Coronary artery (tissue), 2 donors: ENCODE measurements at places on chromosomes 6 and 20.

DNA sequence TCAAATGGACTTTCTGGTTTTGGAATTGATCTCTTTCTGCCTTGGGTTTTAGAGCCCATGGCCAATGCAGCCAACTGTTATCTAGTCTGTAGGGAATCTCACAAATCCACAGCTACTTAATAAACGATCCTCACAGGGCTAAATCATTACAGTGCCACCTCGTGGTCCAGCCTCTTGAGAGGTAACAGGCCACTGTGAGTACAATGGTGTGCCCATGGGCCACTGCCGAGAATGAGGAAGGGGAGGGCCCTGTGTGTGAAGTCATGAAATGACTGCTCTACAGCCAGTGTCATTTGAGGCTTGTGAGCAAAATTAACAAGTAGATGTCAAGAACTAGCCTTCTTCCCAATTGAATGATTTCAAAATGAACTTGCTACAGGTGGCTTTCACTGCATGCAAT is 54.3 kb upstream of the GMPR start:
- DNase-seq: no peak

DNA sequence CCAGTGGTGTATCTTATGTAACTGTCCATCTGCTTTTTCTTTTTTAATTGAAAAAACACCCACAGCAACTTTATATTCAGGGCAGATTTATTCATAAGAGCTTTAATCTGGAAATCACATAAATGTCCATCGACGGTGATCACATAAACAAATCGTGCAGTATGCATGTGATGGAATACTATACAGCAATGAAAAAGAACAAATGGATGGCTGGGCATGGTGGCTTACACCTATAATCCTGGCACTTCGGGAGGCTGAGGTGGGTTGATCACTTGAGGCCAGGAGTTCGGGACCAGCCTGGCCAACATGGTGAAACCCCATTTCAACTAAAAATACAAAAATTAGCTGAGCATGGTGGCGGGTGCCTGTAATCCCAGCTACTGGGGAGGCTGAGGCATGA is 39.1 kb downstream of the VSTM2L start:
- DNase-seq: no peak

- no peak for DNase-seq
These were observed 8.3 kb upstream of the CDH26 start for GRCh38 chr20:59949911-59950310.

DNA sequence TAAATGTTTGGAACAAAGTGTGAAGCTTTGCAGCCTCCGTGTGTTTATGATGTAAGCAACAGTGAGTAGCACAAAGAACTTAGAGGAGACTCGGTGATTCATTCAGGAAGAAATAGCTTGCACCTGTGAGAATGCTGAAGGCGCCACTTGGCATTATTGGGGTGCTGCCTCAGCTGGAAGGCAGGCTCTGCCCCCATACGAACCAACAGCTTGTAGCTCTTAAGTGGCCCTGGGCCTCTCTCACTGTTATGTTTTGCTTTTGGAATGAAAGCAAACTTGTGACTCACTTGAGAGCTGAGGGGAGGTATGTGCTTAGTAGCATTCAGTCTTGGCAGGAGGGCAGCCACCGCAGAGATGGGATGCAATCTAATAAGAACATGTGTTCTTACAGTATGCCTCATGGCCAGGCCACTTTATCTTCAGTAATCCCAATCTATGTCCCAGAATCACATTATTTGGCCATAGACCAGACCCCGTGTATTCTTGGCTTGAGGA is 310.7 kb downstream of the EYA4 start:
- no peak for DNase-seq

- DNase-seq: no peak
These were observed 50.8 kb upstream of the NRN1 start for GRCh38 chr6:6057442-6058053.

DNA sequence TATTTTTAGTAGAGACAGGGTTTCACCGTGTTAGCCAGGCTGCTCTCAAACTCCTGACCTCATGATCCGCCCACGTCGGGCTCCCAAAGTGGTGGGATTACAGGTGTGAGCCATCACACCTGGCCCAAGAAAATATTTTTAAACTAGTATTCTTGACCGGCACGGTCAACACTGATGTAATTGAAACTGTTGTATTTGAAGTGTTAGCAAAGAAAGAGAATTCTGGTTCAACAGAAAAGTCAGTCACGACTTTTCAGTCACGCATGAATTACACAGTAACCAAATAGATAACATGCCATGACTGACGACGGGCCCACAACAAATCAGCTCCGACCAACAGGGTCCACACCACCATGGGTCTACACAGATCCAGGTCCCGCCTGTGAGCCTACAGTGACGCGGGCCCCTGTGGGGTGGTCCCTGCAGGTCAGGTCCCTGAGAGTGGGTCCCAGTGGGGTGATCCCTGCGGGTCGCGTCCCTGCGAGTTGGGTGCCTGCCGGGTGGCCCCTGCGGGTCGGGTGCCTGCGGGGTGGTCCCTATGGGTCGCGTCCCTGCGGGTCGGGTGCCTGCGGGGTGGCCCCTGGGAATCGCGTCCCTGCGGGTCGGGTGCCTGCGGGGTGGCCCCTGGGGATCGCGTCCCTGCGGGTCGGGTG is 1.0 kb downstream of the GMEB2 start:
- no peak for DNase-seq

DNA sequence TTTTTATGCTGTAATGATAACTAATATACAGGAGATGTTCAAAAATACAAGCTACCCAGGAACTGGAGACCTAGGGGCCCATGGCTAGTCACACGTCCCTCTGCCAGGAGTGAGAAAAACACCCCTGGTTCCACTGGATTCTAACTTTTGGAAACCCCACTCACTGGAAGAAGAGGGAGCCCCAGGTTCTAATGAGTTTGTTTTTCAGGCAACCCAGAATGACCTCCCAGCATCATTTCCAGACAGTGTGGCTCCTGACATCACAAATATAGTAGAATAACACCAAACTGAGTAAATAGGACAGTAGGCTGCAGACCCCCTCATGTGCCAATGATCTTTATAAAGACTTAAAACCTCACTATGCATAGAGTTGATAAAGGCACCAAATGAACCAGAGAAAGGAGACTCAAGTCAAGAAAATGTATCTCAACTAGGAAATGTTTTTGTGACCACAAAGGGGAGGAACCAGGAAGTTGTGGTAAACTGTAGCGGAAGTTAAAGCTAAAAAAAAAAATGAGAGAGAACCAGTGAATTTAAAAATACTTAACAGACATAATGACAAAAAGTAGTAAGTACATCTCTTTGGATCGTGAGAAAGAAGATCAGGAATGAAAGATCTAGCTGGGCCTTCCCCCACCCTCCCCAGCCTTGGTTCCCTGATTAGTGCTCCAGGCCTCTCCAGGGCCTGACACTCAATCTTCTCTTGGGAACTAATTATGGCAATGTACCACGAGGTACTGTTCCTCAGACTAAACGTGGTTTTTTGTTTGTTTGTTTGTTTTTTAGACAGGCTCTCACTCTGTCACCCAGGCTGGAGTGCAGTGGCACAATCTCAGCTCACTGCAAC is 19.8 kb downstream of the HLA-E start:
- DNase-seq: no peak

- DNase-seq: no peak
These were observed 11.3 kb downstream of the TXNDC5 start for GRCh38 chr6:7899101-7899888.

DNA sequence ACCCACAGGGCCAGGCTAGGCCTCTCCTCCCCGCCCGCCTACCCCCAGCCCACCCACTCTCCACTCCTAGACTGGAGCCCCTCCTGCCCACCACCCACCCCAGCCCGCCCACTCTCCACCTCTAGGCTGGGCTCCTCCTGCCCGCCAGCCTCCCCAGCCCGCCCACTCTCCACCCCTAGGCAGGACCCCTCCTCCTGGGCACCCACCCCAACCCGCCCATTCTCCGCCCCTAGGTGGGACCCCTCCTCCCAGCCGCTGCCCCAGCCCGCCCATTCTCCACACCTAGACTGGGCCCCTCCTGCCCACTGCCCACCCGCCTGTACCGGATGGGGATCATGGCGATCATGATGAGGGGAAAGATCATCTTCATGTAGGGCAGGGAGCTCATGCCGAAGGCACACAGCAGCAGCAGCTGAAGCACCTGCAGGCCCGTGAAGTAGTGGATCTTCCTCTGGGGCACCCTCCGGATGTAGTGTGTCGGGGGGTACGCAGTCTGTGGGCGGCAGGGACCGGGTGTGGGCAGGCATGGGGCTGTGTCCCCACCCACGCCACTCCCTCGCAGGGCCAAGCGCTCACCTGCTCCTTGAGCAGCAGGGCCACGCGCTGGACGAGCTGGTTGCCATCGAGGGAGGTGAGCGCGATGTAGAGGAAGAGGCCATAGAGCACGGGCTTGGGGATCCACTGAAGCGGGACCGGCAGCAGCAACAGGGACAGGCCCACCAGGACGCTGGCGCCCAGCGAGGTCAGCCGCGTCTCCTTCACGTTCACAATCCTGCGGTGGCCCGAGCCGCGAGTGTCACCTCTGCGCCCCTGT is 10.8 kb downstream of the SLC4A11 start:
- no peak for DNase-seq

DNA sequence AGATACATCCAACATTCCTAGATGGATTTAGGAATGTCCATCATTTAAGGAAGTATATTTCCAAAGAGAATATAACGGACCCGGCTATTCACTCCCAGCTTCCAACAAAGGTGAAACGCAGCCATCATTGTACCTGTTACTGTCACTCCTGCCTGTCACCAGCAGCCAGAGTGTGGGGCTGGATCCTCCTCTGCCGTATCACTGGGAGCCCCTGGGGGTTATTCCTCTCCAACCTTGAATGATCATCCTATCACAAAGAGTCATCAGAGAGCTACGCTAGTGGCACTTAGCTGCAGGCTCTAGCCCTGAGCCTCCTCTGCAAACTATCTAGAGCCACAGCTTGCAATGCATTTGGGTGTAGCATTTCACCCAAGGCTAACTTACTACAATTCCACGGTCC is 73.6 kb upstream of the NHSL1 start:
- no peak for DNase-seq

DNA sequence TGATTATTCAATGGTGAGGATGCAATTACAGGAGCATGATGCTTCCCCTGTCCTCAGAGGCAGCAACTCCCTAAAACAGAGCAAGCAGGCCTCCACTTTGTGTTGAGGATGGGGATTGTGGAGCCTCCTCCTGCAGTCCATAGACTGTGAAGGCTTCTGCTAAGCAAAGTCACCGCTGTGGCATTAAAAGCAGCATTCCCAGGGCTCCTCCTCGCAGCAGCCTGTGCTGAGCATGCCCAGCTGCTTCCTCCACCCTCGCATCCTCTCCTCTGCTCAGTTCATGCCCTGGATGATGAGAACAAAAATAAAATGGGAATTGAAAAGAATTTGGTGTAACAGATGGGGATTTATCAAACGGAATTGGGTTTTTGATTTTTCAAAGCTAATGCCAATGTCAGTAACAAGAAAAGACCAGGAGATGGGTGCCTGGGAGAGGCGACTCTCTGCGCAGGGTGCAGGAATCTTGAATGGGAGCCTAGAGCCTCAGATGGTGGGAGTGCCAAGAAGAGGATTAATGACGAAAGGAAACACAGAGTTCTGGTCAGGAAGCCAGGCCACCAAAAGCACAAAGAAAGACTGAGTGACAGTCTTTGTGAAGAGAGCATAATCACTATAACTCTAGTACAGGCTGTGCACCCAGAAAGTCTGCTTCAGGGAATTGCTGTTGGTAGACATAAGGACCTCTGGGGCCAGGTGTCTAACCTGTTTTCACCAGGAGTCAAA is 347.6 kb downstream of the TPBG start:
- DNase-seq: no peak

DNA sequence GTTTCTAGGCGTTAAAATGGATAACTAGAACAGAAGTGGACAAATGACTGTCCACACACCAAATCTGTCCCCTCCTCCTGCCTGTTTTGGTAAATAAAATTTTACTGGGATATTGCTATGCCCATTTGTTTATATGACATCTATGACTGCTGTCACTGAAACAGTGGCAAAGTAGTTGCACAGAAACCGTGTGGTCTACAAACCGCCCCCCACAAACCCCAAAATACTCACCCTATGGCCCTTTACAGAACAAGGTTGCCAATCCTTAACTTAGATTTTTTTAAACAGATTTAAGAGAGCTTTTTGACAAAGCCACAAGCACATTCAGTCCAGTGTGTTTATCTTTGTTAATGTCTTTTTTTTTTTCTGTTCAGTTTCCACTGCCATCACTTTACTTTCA is 137.8 kb downstream of the MTFR2 start:
- no peak for DNase-seq

GRCh38 chr6:134472661-134473060 is 154.7 kb upstream of the SGK1 start:
- DNase-seq: no peak

DNA sequence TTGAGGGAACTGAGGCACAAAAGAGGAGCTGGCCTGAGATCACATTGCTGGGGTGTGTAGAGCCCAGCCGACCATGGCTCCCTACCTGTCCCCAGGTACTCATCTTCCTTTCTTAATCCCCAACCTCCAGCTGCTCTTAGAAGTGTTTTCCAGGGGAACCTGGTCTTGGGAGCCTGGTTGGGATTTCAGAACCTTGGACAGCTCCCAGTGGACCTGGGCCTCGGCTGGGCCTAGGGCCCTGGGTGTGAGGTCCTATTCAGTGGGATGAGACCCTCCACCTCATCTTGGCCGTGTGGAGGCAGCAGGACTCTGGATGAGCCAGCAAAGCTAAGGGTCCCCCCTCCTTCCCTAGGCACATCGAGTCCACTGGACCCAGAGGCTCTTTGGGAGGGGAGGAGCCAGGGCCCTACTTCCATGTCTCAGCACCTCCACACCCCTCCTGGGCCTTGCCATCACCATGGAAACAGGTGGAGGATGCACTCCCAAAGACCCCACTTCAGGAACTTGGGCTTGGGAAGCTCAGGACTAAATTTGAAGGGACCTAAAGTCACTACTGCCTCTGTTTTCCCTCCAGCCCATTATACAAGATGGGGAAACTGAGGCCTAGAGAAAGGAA is 38.5 kb downstream of the DLGAP4 start:
- no peak for DNase-seq

- DNase-seq: no peak
These were observed 27.4 kb upstream of the STXBP5 start for GRCh38 chr6:147176795-147177194.

GRCh38 chr6:143195349-143195845 is 134.7 kb downstream of the AIG1 start:
- DNase-seq: no peak

DNA sequence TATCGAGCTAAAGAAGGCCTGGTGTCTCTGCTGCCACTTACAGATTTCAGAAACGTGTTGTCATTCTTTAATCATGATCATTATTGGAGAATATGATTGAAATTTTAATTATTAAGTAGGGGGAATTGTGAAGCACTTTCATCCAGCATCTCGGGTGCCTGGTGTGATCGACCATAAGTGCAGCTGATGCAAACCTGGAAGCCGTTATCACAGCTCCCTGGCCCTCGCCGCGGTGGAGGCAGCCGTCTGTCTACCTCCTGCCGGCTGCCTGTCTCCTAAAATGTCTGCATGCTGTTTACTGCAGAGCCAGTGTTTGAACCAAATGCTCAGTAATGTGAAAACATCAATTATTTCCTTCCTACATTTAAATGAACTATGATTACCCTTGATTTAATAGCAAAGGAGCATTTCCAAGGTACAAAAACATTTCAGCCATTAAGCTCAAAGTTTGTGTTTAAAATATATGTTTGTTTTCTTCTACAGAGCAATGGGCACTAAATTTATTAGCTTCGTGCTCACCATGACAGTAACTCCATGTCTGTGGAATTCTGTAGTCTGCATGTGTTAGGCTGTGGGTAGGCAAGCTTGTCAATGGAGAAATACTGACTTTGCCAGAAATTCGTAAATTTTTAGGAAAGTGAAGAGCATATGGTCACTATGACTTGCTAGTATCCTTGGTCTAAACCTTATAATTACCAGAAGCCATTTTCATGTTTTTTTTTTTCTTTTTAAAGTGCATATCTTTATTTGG is 184.5 kb upstream of the AGPAT4 start:
- no peak for DNase-seq

- no peak for DNase-seq
These were observed 33.8 kb upstream of the CTAGE9 start for GRCh38 chr6:131744432-131745287.
